ENCODE measurements at places on chromosomes 1 and 21.

DNA sequence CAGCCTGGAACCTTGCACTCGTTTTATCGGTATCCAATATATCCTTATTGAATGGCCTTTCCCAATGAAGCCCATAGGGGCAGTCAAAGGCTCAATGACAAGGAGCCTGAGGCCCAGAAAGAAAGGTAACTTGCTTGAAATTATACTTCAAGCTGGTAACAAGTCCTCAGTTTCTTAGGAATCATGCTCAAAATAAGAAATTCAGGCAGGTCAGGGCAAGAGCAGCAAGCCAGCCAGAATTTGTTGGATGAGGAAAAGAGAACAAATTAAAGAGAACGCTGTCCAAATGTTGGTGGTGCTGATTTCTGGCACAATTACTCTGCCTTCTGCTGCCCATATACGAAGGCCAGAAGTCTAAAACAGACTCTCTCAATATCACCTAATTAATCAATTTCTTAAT, 77.6 kb downstream of the DDX20 start:
- DNase-seq, result no peak
- H3K4me1 ChIP-seq, result no peaks in the 10 kb centered on the region
- H3K4me3 ChIP-seq, result no peak overlapping the region
- peaks cover 26% of the 10 kb centered on the region for H3K27me3 ChIP-seq
- no peaks in the 10 kb centered on the region for H3K36me3 ChIP-seq

DNA sequence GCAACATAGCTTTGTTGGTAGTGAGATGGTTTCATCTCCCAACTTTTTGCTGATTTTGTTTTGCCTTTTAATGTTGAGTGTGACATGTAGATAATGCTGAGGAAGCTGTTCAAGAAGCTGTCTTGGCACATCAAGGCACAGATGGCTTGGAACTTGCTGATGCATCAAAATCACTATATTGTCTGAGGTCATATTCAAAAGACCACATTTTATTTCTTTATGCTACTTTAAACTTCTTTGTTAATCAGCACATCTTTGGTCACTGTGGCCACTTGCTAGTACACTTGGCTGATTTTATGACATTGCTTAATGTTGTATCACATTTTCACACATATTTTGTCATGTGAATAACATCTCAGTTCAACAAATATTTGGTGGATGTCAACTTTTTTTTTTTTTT, 87.1 kb upstream of the BCL10 start:
- no peaks in the 10 kb centered on the region for H3K36me3 ChIP-seq
- H3K27ac ChIP-seq, result no peak overlapping the region
- DNase-seq, result no peak
- H3K4me3 ChIP-seq, result no peak overlapping the region
- no peaks in the 10 kb centered on the region for H3K4me1 ChIP-seq

DNA sequence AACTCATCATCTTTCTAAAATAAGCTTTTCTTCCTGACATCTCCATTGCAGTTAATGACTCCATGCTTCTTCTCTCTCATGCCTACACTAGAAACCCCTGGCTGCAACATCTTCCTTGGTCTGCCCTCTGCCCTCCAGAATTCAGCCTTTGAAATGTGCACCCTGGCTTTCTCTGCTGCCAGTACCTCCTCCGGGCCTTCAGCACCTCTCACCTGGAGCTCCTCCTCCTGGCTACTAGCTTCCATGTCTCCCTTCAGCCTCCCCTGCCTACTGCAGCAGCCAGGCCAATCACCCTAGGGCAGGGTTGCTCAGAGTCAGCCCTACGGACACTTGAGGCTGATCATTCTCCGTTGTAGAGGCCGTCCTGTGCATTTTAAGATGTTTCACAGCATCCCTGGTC, 18.3 kb downstream of the SUSD4 start:
- H3K4me1 ChIP-seq, result no peaks in the 10 kb centered on the region
- no peaks in the 10 kb centered on the region for H3K36me3 ChIP-seq
- peaks cover 36% of the 10 kb centered on the region for H3K27me3 ChIP-seq
- H3K27ac ChIP-seq, result no peak overlapping the region
- DNase-seq, result no peak

GRCh38 chr1:147895123-147895522, 7.5 kb upstream of the GJA8 start:
- no peak overlapping the region for H3K4me3 ChIP-seq
- H3K36me3 ChIP-seq, result no peaks in the 10 kb centered on the region
- H3K4me1 ChIP-seq, result no peaks in the 10 kb centered on the region
- H3K27ac ChIP-seq, result no peak overlapping the region
- H3K27me3 ChIP-seq, result peaks cover 34% of the 10 kb centered on the region

DNA sequence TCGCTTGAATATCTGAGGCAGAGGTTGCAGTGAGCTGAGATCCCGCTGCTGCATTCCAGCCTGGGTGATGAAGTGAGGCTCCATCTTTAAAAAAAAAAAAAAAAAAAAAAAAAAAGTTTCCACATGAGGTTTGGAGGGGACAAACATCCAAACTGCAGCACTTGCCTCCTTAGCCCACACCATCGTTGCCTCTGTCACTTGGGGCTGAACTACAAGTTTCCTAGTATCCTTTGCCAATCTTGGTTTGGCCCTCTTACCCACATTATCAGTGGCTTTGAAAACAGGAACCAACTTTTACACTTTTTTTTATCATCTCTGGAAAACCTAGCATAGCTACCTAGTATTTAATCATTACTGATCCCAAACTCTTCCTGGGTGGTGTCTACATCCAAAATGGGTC, 59.2 kb downstream of the CLSTN1 start:
- H3K27me3 ChIP-seq, result no peaks in the 10 kb centered on the region
- DNase-seq, result no peak
- H3K27ac ChIP-seq, result no peak overlapping the region

- H3K27me3 ChIP-seq, result no peaks in the 10 kb centered on the region
- no peak for DNase-seq
- no peak overlapping the region for H3K4me3 ChIP-seq
- no peak overlapping the region for H3K27ac ChIP-seq
- no peaks in the 10 kb centered on the region for H3K4me1 ChIP-seq
These were observed 52.9 kb downstream of the PDE4B start for GRCh38 chr1:65845535-65846060.

GRCh38 chr1:234628089-234628488, 18.1 kb upstream of the IRF2BP2 start:
- H3K4me3 ChIP-seq, result no peak overlapping the region
- peaks cover 11% of the 10 kb centered on the region for H3K4me1 ChIP-seq
- no peaks in the 10 kb centered on the region for H3K27me3 ChIP-seq
- no peaks in the 10 kb centered on the region for H3K36me3 ChIP-seq
- H3K27ac ChIP-seq, result no peak overlapping the region

DNA sequence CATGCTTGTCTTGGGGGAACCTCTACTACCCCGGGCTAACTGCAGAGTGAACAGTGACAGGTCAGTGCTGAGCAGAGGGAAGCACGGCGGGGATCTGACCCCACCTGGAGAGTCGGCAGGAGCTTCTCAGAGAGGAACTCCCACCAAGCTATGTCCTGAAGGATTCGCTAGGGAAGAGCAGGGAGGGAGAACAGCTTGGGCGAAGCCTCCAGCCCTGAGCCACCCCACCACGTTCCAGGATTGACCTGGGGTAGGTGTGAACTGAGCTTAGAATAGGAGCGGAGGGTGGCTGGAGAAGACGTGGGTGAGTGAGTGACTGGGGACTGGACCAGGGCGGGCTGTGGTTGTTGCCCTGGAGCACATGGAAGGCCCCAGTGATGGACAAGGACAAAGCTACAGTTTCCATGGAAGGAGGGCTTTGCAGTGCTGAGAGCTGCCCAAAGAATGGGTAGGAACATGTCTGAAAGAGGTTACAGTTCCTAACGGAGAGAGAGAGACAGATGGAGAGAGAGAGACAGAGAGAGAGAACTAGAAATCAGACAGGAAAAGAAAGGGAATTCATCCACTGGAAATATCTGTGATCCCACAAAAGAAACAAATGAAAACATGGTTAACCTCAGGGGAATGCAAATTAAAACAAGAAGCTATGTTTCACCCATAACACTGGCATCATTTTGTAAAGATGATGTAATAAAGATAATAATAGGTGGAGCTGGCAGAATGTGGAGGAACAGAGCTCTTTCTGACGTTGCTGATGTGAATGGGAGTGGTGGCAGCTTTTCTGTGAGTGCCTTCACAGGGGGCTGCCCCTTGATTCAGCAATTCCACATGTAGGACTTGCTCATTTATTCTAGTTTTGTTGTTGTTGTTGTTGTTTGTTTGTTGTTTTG, 17.2 kb downstream of the BSND start:
- peaks cover 48% of the 10 kb centered on the region for H3K27me3 ChIP-seq
- peaks cover 3% of the 10 kb centered on the region for H3K4me1 ChIP-seq
- H3K4me3 ChIP-seq, result no peak overlapping the region
- no peak overlapping the region for H3K27ac ChIP-seq

DNA sequence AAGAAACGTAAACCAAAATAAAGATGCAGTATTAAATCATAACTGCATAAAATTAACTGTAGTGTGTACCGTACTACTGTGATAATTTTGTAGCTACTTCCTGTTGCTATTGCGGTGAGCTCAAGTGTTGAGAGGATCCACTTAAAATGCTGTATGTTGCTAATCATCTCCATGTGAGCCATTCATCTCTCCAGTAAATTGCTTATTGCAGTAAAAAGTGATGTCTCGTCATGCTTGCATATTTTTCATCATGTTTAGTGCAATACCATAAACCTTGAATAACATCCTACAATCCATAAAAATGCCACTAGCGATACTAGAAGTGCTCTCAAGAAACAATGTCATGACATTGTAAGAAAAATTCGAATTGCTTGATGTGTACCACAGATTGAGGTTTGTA, 66.3 kb downstream of the RAVER2 start:
- no peaks in the 10 kb centered on the region for H3K4me1 ChIP-seq
- no peaks in the 10 kb centered on the region for H3K36me3 ChIP-seq
- H3K27ac ChIP-seq, result no peak overlapping the region
- H3K27me3 ChIP-seq, result no peaks in the 10 kb centered on the region
- no peak for DNase-seq

GRCh38 chr1:211487082-211487481, 4.9 kb downstream of the RD3 start:
- peaks cover 36% of the 10 kb centered on the region for H3K27me3 ChIP-seq
- no peak overlapping the region for H3K4me3 ChIP-seq
- peaks cover 29% of the 10 kb centered on the region for H3K4me1 ChIP-seq
- H3K27ac ChIP-seq, result no peak overlapping the region
